ENCODE measurements at places on chromosomes 2 and 18.

GRCh38 chr18:41144441-41144840 lies 810.6 kb upstream of the PIK3C3 start:
- peak; percentile 61 for DNase-seq

GRCh38 chr18:68219872-68220271 lies 495.0 kb downstream of the TMX3 start:
- DNase-seq: peak; percentile 90

DNA sequence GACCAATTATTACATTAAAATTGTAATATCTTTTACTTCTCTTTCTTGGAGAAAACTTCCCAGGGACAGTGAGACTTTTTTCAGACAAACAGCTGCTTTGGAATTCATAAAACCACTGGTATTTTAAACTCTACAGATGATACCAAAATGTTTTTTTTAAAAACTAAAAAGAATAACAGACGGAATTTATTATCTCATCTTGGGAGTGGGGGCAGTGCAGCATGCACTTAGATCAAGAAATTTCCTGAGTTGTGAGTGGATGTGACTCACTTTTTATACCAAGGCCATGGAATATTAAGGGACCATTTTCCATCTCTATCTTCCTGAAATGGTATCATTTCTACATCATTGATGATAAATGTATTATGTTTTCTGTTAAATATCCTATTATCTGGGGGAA lies 422.8 kb upstream of the HNRNPA3 start:
- peak; percentile 2 for DNase-seq

- DNase-seq: peak; percentile 29
Observed at GRCh38 chr2:175036582-175037018, 31.4 kb upstream of the CHN1 start.

GRCh38 chr2:127146071-127146725 lies 39.2 kb upstream of the BIN1 start:
- DNase-seq: no peak

DNA sequence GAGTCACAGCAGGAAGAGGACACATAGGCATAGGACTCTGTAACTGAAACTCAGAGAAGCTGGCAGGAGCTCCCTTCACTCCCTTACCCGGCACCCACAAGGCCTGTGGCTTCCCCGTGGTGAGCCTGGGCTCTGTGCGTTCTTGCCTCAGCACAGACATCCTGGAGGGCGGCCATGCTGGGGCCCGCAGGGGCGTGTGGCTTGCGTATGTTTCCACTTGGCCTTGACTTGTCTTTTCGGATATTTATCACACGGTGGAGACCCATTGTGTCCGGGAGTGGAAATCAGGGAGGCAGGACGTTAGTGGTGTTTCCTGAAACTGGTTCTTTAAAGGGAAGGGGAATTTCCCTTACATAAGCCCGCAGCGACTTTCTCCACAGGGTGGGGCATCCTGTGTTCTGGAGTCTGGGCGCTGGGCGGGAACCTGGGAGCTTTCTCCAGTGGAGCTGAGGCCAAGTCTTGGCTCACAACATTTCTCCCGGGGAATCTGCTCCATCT lies 49.9 kb upstream of the EML6 start:
- DNase-seq: no peak

Data from EH (cell line).